H1 (cell line): ENCODE measurements at places on chromosomes 1 and 21. TPM values are rescaled to one million over a fixed set of nuclear protein-coding genes. Genes with fewer than 3 reads are reported as not detected.
A peak's percentile ranks its signal among the peaks of the same experiment; 100 is the strongest.

- no peak for DNase-seq
Measured at GRCh38 chr1:220957233-220957605, 78.0 kb downstream of the HLX start.

DNA sequence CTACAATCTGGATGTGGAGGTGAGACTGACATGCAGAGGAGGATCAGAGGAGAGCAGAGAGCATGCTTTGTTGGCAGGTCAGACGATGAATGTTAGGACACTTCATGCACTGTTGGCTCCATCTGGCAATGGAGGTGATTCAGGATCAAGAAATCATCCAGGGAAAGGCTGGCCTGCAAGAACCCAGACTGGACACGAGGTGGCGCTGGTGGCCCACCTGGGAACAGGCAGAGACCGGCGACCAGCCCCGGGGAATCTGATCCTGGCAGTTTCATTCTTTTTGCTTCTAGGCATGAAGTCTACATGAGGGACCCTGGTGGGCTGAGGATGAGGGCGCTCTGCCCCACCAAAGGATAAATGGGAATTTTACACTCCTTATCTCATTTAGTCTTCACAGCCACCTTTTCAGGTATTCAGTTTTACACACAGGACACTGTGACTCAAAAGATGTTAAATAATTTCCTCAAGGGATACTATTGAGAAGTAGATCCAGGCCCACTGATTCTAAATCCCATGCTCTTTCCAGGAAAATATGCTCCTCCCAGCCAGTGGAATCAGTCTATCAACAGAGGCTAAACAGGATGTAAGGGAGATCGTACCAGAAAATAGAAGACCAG, 26.2 kb upstream of the SCMH1 start:
- DNase-seq: peak; percentile 92

GRCh38 chr1:204967451-204967850, 75.6 kb upstream of the CNTN2 start:
- DNase-seq: no peak

- no peak for DNase-seq
Measured at GRCh38 chr1:83697961-83698360, 301.0 kb downstream of the TTLL7 start.

DNA sequence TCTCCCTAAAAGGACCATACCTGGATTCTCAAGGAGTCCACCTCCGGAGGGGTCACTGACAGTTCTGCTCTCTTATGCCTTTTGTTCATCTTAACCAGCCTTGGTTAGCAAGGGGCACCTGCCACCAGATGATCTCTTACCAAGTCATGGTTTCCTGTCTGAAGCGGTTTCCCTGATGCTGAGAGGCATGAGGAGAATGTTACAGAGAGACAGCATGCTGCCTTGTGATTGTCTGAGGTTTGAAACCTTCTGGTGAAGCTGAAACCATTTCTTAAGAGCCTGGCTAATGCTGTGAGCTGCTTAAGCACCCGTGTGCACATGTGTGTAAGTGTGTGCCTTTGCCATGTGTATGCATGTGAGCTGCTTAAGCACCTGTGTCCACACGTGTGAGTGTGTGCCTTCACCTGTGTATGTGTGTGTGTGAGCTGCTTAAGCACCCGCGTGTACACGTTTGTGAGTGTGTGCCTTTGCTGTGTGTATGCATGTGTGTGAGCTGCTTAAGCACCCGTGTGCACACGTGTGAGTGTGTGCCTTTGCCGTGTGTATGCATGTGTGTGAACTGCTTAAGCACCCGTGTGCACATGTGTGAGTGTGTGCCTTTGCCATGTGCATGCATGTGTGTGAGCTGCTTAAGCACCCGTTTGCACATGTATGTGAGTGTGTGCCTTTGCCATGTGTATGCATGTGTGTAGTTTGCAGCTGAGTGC, 136.4 kb upstream of the COL6A1 start:
- DNase-seq: no peak

GRCh38 chr1:40662151-40662550, 3.3 kb downstream of the RIMS3 start:
- DNase-seq: no peak

- DNase-seq: no peak
Measured at GRCh38 chr1:155648207-155649147, 38.5 kb downstream of the MSTO1 start.

DNA sequence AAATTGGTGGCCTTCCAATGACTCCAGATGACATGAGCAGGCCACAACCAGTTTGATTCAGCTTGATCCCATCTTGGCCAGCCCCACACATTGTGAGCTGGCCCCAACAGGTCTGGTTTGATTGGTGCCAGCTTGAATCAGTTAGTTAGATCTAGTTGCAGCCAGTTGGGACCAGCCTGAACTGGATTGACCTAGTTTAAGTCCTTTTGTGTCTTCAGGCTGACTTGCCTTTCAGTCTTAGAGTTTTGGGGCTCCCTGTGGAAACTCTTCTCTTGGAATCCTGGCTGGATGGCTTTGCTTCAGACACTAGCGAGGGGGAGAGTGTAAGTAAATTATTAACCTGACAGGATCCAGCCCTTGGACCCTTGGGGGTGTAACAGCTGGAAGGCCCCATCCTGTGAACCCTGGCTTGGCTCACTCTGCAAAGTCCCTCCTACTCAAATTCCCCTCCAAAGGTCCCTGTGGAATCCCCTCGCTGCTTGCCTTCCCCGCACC, 36.2 kb upstream of the POU3F1 start:
- no peak for DNase-seq

DNA sequence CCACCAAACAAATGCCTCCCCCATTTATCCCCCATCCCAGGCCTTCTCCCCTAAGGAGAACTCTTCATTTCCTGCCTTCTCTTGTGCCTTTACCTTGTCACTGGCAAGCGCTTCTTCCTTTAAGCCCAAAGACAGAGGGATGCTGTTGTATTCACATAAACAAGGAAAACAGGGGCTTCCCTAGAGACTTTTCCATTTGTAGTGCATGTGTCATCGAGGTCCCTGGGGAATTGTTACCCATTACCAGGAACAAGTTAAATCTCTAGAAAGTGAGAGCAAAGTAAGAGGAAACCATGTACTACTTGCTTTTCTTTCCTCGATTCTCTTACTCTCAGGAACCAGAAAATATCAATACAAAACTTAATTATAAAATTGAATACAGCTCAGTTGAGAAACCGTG, 114.4 kb upstream of the DPT start:
- no peak for DNase-seq

- peak; percentile 89 for DNase-seq
Measured at GRCh38 chr1:15304708-15305467, 57.9 kb downstream of the FHAD1 start.

- no peak for DNase-seq
Measured at GRCh38 chr1:109322974-109323373, 16.2 kb upstream of the MYBPHL start.

DNA sequence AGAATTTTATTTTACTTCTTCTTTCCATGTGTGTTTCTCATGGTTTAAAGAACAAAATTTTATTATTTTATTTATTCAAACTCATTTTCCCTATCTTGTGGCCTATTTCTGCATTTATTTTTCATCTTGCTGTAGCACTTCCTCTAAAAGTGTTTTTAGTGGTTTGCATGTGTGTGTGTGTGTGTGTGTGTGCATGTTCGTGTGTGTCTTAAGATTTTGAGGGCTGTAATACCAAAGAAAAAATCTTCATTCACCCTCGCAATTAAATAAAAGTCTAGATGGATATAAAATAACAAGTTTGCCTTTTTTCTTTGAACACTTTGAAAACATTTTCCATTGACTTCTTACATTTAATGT, 24.6 kb upstream of the FCRL3 start:
- DNase-seq: no peak

DNA sequence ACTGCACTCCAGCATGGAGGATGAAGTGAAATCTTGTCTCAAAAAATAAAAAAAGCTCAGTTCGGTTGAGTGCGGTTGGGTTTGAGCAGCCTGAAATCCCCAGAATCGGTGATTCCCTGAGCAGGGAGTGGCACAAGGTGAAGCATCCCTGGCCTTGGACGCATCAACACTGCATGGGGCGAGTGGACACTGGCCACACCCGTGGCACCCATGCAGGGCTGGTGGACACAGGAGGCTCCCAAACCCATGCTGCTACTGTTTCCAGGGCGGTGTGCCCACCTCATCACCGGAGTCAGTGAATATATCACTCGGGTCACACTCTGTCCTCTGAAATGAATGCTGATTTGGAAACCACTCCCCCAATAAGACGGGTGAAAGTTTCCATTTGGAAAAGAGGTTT, 53.4 kb upstream of the ACTRT2 start:
- DNase-seq: no peak

DNA sequence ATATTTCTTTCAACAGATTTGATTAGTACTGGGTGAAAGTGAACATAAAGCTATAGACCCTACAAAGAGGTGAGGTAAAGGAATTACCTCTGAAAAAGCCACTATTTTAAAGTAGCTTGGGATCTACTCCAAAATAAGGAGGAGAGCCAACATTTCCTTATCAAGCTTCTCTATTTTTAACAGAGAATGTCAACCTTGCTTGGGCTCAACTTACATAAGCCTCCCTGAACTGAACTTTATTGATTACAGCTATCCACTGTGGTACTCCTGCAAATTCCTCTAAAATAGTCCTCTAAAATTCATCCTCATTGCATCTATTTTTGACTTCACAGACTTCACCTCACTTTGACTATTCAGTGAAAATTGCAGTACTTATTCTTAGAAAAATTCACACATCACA, 10.3 kb downstream of the ZNHIT6 start:
- DNase-seq: no peak

Gene LYPD8
- not detected in 2 replicates for total RNA-seq

Gene ABCD3
- total RNA-seq: 28.1 and 29.4 TPM in 2 replicates

Gene ROR1
- 70.3 and 73.6 TPM in 2 replicates for total RNA-seq

Gene CD1B
- not detected in 2 replicates for total RNA-seq
